ENCODE measurements at places on chromosomes 5 and 9.

DNA sequence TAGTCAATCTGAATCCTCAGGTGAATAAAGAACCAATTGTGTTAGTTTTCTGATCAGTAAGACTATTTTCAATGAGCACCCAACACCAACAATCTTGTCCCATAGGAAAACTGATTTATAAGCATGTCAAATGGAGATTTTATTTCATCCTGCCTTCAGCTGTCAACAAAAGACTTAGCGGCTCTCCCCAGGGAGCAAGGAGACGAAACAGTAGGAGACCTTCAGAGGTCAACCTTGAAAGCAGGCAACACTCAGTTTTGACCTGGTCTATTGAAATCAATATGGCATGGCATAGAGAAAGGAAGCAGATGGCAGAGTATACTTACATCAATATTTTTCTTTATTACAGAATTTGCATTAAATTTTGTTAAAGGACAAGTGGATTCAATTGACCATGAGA lies 34.1 kb downstream of the ZNF622 start:
- no peak for DNase-seq

GRCh38 chr9:104882086-104882485 lies 45.9 kb downstream of the ABCA1 start:
- no peak for DNase-seq

GRCh38 chr5:173232499-173233346 lies 2.3 kb downstream of the NKX2-5 start:
- DNase-seq = no peak

GRCh38 chr5:149816661-149817060 lies 86.6 kb downstream of the PPARGC1B start:
- DNase-seq = no peak

DNA sequence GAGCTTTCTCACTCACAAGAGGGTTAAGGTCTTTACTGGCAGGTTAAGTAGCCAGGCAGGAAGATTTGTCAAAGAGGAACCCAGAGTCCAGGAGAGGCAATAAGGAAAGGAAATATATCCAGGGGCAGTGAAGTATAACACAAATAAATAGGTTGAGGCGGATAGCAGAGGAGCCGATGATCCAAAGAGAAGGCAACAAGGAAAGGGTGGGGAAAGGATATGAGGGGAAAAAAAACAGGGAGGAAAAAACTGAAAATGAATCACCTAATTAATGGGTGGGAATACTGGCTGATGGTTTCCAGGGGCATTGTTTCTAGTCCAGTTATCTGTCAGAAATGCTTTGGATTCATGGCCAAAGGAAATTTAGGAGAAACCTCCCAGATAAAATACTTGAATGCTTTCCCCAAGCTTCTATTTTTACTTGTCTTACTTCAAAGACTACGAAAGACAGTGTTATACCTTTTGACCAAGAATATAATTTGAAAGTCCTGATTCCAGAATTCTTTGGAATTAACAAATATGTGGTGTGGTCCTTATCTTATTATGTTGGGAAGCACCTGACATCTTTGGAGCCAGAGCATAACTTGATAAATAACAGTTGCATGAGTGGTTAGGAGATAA lies 146.5 kb downstream of the AOPEP start:
- no peak for DNase-seq

DNA sequence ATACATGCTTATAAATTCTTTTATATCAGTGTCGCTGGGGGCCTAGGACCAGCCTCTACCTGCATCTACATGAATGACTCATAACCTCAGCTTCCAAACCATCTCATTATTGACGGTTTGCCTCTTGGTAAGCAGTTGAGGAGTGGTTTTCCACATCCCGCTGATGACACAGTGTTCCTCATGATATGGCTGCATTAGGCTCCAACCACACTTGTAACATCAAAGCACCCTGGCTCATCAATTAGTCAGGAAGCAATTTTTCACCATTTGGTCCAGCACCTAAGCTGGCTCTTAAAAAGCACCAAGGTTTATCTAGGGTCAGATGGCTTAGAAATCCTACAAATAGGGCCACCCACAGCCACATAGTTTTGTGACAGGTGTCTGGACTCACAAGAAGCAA lies 402.4 kb downstream of the ARHGEF28 start:
- no peak for DNase-seq

All from frontal cortex (tissue), 4 donors.